ENCODE measurements at places on chromosomes 6 and 20. TPM values are rescaled to one million over a fixed set of nuclear protein-coding genes. Genes with fewer than 3 reads are reported as not detected.

DNA sequence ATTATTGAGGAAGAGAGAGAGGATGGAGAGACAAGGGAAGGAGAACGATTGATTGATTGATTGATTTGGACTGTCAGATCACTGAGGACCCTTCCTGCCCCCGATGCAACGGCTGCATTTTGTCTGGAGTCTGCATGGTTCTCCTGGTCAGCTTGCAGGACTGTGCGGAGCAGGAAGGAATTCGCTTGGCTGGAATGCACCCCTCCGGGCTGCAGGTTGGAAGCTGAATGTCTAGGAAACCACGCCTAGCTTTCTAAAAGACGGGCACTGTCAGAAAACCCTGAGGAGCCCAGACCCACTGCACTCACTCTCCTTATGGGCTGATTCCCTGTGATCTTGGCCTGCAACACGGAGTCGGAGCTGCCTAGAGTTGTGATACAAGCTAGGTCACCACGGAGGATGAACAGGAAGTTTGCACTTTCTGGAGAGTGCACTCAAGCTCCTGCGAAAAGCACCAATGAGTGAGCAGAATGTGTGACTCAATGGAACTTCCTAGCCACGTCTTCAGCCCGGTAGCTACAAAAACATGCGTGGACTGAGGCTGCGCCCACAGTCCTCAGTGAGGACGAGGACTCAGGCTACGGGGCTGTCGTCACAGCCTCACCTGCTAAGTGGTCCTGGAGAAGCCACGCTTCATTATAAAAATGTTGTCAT lies 14.4 kb downstream of the DACT2 start:
- DNase-seq, result no peak

DNA sequence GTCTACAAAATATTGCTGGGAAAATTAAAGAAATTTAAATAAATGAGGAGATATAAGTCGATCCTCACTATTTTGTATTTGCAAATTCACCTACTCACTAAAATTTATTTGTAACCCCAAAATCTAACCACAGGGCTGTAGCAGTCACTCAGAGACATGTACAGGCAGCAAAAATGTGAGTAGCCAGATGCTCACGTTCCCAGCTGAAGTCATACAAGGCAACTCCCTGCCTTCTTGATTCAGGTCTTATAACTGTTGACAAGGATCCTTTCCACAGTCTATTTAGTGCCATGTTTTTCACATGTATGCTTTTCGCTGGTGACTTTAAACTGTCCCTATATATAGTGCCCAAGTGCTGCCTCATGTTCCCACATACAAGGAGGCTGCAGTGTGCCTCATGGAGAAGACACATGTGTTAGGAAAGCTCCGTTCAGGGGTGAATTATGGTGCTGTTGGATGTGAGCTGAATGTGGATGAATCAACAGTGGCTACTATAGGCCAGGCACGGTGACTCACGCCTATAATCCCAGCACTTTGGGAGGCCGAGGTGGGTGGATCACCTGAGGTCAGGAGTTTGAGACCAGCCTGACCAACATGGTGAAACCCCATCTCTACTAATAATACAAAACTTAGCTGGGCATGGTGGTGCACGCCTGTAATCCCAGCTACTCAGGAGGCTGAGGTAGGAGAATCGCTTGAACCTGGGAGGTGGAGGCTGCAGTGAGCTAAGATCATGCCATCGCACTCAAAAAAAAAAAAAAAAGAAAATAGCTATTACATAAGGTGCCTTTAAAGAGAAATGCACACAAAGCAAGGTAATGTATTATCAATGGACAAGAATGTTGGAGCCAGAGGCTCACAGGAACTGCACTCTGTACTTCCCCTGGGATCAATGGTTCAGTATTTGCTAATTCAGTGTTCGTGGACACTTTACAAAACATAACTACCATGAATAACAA lies 55.3 kb downstream of the STK35 start:
- no peak for DNase-seq

UBE2C gene
- 3.8 TPM for total RNA-seq

MEP1A gene
- total RNA-seq, result not detected

DNA sequence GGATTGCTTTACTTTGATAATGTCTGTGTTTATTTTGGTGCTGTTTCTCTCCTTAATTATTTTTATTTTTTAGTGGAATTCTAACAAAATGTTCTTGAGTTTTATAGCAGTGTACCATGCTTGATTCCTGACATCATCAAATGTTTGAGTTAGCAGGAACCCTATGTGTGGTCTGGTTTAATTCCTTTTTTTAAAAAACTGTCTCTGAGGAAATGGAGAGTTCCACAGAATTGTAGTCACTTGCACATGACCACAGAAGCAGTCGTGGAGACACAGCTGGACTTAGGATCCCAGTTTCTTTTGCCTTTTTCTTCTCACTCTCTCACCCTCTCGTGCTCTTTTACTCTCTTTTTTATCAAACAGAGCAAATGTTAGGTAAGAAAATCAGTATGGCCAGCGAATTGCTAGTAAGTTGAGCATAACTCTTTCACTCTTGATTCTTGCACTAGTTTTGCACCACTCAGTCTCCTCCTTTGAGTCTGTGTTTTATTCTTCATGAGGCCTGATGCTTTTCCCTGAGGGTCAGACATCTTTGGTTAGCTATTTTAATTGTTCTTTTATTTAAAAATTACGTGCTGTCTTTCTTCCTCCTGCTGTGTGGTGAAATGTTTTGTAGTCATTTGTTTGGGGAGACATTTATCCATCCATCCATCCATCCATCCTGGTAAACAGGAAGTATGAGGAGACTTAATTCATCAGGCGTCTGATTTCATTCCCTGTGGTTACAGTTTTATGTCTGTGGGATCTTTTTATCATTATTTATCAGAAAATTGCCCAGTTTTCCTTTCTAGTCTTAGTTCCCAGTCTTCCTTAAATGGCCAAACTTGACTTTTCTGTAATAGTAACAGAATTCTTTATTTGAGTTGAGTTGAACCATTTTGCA lies 83.0 kb downstream of the SCAF8 start:
- DNase-seq, result no peak

Measured in hematopoietic multipotent progenitor cell (in vitro differentiated cells).